Calu3 (cell line): ENCODE measurements at places on chromosomes 12 and 14.

DNA sequence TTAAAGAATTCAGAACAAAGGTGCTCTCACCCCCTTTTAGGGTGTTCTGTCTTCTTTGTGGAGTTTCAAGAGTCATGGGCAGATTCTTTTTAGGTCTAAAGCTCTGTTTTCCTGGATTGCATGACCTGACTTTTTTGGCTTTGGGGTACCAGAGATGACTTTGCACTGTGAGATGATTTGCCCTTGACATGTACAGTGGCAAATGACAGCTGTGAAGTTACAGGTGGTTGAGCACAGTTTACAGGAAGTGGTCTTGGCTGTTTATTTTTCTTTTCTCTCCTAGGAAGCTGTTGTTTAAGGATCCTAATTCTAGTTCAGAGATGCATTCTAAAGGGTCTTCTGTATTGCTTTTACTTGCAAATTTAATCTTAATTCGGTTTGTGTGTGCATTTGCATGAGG lies 83.8 kb upstream of the METAP2 start:
- DNase-seq: no peak

DNA sequence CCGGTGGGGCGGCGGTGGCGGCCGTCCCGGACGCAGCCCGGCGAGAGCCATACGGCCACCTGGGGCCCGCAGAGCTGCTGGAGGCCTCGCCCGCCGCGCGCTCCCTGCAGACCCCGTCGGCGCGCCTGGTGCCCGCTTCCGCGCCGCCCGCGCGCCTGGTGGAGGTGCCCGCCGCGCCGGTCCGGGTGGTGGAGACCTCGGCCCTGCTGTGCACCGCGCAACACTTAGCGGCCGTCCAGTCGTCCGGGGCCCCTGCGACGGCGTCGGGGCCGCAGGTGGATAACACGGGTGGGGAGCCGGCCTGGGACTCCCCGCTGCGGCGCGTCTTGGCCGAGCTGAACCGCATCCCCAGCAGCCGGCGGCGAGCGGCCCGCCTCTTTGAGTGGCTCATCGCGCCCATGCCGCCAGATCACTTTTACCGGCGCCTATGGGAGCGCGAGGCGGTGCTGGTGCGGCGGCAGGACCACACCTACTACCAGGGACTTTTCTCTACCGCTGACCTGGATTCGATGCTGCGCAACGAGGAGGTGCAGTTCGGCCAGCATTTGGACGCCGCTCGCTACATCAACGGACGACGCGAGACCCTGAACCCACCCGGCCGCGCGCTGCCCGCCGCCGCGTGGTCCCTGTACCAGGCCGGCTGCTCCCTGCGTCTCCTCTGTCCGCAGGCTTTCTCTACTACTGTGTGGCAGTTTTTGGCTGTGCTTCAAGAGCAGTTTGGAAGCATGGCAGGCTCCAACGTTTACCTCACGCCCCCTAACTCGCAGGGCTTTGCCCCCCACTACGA lies 716 bp downstream of the RIOX1 start:
- DNase-seq: peak; percentile 57

- DNase-seq: no peak
Observed at GRCh38 chr12:39287817-39288216, 155.1 kb downstream of the KIF21A start.

- DNase-seq: no peak
Observed at GRCh38 chr12:119744900-119745606, 77.1 kb downstream of the PRKAB1 start.

DNA sequence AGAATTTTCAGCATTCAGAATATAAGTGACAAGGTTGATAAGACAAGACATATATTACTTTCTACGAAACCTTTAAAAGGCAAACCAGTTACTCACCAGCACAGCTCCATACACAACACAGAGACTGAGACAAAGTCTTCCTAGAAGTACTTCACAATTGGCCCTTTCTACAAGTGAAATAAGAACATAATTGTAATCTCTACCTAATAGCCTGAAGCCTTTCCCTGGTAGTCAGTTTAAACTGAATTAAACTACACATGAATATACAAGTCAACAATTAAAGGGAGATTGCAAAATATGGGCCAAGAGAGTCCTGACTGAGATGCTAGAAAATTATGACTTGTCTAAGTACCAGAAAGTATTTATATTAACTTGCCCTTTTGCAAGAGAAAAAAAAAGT lies 95.9 kb downstream of the PUS7L start:
- no peak for DNase-seq

GRCh38 chr12:65501093-65501621 lies 222.7 kb downstream of the MSRB3 start:
- no peak for DNase-seq

- no peak for DNase-seq
Observed at GRCh38 chr12:77814386-77814785, 16.3 kb upstream of the NAV3 start.

DNA sequence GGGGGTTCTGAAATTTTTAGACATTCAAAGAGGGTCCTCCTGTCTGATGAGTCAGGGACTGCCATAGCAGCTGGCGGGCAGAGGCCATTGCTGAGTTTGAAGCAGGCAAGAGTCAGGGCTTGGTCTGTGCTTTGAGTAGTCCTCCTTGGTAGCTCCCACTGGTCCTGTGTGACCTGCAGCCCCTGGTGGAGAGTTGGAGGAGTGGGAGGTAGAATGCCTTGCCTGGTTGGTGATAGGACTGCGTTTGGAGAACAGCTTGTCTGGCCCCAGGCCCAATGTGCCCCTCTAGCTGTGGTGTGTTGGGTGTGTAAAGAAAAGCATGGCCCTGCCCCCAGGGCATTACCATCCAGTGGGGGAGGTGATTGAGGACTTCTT lies 116.7 kb downstream of the BEGAIN start:
- DNase-seq: no peak

GRCh38 chr14:20530771-20531571 lies 25.6 kb downstream of the RNASE10 start:
- DNase-seq: peak; percentile 66

DNA sequence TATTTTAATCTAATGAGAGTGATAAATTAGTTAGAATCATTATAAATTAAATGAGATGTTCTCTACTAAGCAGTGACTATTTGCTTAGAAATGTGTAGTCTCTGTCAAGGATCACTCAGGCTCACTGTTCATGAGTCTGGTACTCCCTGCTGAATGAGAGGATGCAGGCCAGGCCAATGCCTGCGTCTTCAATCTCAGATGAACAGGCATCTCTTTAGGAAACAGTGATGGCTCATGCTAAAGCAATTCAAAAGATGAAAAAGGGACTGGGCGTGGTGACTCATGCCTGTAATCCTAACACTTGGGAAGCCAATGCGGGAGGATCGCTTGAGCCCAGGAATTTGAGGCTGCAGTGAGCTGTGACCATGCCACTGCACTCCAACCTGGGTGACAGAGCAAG lies 106.8 kb downstream of the ZFC3H1 start:
- DNase-seq: peak; percentile 14

DNA sequence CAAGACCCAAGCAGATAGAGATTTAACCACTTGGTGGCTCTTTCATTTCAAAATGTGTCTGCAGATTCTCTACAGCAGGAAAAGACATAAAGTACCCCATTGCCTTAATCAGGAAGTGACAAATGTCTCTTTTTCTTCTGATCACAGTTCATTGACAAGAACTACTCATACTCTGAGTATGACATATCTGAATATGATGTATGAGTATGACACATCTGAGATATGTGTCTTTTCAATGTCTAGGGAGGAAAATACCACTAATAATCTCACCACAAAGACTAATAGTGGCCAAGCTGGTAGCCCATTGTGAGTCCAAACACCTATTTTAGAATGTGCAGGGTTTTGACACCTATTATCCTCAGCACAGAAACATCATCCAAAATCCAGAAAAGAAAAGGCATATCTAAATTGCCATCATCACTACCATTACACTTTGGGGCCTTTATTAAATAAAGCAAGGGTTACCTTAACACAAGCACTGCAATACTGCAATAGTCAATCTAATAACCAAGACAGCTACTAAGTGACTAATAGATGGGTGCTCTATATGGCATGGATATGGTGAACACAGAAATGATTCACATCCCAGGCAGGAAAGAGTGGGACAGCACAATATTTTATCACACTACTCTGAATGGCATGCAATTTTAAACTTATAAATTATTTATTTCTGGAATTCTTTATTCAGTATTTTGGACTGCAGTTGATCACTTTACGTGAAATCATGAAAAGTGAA lies 243.7 kb upstream of the FAR2 start:
- DNase-seq: no peak

DNA sequence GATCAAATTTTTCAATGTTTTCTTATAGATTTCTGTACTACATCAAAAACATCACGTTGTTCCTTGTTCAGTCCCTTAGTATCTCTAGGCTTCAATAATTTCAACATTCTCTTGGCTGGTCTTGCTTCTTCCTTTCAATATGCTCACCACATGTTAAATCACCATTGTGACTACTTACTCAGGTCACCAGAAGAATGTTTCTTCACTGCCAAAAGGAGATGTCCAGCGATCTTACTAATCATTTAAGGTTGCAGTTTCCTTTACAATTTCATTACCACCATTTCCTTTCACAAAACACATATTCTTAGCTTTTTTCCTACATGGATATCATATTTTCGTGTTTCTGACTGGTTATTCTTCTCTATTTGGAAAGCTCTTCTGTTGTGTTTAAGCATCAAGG lies 363.8 kb downstream of the NAV3 start:
- no peak for DNase-seq

DNA sequence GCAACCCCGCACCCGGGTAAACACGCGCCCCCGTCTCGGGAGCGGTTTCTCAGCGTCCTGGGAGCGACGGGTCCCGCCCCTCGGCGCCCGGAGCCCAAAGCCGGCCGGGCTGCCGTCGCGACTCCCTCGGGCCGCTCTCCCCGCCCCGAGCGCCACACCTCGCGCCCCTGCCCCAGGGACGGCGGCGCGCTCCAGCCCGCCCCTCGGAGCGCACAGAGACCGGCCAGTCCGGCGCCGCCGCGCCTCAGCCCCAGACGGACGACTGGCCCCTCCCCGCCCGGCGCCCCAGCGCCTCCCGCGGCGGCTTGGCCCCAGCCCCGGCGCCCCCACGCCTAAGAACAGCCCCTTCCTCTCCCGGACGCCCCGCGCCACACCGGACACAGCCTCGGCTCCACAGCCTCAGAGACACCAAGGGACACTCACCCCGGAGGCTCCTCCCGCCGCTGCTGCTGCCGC lies 411 bp downstream of the BTBD7 start:
- DNase-seq: peak; percentile 67

DNA sequence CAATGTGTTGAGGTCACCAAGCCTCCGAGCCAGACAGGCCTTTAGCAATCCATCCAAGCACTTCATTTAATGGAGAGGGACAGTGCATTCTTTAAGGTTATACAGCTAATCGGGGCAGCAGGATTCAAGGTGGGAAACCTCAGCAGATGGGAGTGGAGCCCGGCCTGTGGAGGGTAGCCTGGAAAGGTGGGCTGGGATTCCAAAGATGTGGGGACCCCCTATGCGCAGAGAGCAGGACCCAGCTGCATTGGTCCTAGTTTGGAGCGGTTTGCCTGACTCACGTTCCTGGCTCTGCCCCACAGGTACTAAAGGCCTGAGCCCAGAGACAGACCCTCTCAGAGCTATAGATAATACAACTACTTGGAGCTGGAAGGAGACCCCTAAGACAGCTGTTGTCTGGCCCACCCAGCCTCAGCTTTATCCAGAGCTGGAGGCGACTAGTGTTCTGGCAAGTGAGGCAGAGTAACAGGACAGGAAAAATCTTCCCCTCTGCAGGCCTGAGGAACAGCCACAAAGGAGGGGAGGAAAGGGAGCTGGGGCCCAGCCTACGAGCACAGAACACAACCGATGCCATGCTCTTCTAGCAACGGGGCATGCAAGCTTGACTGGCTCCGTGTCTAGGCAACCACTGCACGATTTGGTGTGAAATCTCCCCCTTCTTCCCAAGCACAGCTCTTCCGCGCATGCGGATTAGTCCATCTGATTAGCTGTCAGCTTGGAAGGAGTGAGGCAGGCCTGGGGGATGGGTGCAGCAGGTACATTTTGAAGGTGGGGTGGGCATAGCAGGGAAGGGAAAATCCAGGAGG lies 1.1 kb upstream of the MYH7 start:
- DNase-seq: no peak

GRCh38 chr12:6074979-6075585 lies 49.4 kb downstream of the VWF start:
- no peak for DNase-seq

GRCh38 chr14:24115422-24116127 lies 826 bp upstream of the NRL start:
- DNase-seq: no peak

DNA sequence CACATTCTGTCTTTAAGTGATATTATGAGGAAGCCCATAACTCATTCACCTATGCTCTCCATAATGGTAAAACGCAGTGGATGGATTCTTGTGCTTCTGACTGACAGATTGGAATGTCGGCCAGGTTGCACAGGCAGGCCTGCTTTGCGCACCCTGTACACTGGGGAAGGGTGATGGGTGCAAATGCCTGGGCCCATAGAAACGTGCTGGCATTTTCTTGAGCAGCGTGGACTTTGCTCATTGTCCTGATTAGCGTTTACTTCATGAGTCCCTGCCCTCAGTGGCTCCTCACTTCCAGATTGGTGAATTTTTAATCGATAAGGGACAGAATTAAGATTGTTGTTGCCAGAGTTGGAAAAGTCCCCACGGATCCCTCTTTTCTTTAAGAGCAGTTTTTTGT lies 80.9 kb upstream of the TRAF3 start:
- no peak for DNase-seq

DNA sequence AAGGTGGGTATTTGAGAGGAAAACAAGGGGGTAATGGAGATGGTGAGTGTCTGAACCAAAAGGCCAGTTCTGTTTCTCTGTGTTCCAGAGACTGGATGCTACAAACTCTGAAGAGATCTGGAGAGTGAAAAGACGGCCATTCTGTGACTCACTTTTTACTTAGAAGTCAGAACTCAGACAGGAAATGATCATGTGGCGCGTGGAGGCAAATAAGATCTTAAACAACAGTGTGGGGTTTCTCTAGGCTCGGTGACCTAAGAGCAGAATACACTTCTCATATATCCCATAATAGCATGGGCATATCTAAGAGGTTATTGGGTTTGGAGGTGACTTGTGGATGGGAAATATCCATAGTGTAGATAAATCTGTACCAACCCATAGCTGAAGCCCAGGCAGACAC lies 463.5 kb downstream of the TMEM132D start:
- no peak for DNase-seq

DNA sequence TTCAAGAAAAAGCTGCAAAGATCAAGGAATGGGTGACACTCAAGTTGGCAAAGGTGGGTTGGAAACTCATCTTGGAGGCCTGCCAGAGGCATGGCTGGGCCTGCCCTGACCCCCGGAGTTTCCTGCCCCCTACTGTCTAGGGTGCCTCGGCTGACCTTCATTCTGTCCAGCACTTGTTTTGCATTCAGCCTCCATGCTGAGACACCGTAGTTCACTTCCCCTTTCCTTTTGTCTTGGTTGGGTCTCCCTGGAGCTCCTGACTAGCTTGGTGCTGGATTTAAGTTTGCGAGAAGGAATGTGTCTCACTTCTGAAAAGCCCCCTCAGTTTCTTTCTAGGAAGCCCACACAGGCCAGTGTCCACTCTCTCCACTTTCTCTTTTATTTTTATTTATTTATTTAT lies 26.5 kb downstream of the PLEKHH1 start:
- DNase-seq: no peak

DNA sequence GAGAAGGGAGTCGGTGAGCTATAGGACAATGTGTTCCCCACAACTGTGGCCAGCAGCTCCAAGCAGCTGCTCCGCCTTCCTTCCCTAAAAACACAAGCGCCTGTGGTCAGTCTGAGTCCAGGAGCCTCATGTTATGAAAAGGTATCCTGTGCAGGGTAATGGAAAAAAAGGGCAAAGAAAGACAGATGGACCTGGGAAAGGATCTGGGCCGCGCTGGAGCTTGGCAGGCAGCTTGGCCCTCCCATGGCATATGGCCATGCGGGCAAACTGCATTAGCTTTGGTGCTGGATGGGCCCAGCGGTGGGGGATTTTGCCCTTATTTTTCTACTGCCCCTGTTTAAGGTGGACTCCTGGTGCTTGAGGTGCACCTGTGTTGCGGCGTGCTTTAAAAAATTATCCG lies 23.7 kb upstream of the CHST11 start:
- DNase-seq: no peak
